ENCODE measurements at places on chromosomes 6 and 20. TPM values are rescaled to one million over a fixed set of nuclear protein-coding genes. Genes with fewer than 3 reads are reported as not detected.

Gene WFDC5
- not detected for polyA plus RNA-seq

Gene POM121L2
- not detected for polyA plus RNA-seq

GRCh38 chr20:51452734-51453365 is 89.7 kb downstream of the NFATC2 start:
- no peak for DNase-seq

- peak; percentile 28 for DNase-seq
Observed at GRCh38 chr6:165663736-165664558, 906 bp upstream of the PDE10A start.

GRCh38 chr20:63741676-63742380 is 2.3 kb downstream of the SLC2A4RG start:
- no peak for DNase-seq

Gene ARMC12
- 0.28 TPM for polyA plus RNA-seq

Gene LPIN3
- polyA plus RNA-seq = 14.4 TPM

GRCh38 chr6:113591896-113592827 is 265.0 kb upstream of the MARCKS start:
- DNase-seq = no peak

Gene CST3
- 259 TPM for polyA plus RNA-seq

DNA sequence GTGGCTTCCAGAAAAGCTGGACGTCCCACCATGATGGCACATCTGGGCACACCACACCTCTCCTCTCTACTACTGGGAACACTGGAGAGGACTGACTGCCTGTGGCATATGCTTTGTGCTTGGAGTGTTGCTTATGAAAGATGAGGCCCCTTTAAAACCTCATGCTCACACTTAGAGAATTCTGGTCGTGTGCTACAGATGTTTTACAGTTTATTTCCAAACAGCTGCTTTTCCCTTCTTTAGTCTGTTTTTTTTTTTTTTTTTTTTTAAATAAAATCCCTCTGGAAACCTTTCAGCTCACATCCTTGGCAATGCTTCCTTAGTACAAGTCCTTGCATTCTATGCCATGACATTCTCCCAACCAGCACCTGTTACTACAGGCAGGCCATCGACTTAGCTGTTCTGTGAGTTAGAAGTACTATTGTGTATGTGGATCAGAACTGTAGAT is 60.3 kb downstream of the BMP6 start:
- DNase-seq = no peak

DNA sequence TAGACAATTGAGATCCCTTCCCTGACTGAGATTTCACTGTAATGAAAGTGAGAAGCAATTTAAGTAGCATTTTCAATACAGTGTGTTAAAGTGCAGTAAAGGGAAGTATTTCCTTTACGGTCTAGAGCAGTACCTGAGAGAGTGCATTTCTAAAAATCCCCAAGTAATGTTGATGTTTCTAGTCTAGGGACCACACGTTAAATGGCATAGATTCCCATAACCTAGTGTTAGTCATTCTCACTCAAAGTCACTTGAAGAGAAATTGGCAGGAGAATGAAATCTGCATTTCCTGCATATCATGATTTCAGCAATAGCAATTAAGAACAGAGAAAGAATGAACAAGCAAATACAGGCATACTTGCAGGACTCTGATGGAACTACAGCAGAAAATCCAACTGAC is 67.9 kb downstream of the CGA start:
- DNase-seq = no peak

GRCh38 chr20:15359056-15359455 is 1021.6 kb upstream of the FLRT3 start:
- DNase-seq = peak; percentile 13

- DNase-seq = no peak
Observed at GRCh38 chr20:564192-564591, 20.6 kb upstream of the CSNK2A1 start.

Gene RIPPLY2
- 0.89 TPM for polyA plus RNA-seq

- no peak for DNase-seq
Observed at GRCh38 chr6:149170564-149171452, 146.7 kb upstream of the TAB2 start.

- DNase-seq = no peak
Observed at GRCh38 chr6:38723783-38724182, 8.7 kb downstream of the DNAH8 start.

Gene RNF144B
- polyA plus RNA-seq = 0.36 TPM

Measured in A549 (cell line).